ENCODE measurements at places on chromosomes 11 and 22.

- no peak for DNase-seq
These were observed 43.2 kb downstream of the KIAA1671 start for GRCh38 chr22:24995649-24996180.

DNA sequence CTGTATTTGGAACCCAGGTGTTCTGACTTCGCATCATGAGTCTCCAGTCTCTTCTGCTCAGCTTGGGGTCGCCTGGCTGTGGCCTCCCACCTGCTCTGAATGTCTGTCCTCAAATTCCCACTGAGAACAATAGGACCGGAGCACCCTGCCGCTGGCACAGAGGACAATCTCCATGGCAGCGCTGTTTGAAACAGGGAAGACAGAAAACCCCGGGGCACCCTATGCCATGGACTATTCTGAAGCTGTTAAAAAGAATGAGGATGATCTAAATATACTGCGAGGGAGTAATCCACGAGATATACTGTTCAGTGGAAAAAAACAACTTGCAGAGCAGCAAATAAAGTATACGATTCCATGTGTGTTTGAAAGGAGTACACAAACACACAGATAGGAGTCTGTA is 415.6 kb upstream of the NARS2 start:
- no peak for DNase-seq

- DNase-seq, result no peak
These were observed 402.3 kb downstream of the TBC1D22A start for GRCh38 chr22:47164514-47165337.

- DNase-seq, result no peak
These were observed 17.3 kb upstream of the DGCR8 start for GRCh38 chr22:20062766-20063083.

GRCh38 chr22:42308892-42309468 is 38.5 kb upstream of the TCF20 start:
- DNase-seq, result no peak

- no peak for DNase-seq
These were observed 108.6 kb downstream of the SCN3B start for GRCh38 chr11:123545726-123546270.

- no peak for DNase-seq
These were observed 5.4 kb upstream of the MTMR3 start for GRCh38 chr22:29877620-29878019.

GRCh38 chr11:129443276-129443675 is 67.6 kb downstream of the BARX2 start:
- DNase-seq, result no peak

- no peak for DNase-seq
These were observed 129.5 kb upstream of the SESN3 start for GRCh38 chr11:95360377-95361075.

GRCh38 chr11:115345361-115345760 is 158.9 kb downstream of the CADM1 start:
- no peak for DNase-seq

DNA sequence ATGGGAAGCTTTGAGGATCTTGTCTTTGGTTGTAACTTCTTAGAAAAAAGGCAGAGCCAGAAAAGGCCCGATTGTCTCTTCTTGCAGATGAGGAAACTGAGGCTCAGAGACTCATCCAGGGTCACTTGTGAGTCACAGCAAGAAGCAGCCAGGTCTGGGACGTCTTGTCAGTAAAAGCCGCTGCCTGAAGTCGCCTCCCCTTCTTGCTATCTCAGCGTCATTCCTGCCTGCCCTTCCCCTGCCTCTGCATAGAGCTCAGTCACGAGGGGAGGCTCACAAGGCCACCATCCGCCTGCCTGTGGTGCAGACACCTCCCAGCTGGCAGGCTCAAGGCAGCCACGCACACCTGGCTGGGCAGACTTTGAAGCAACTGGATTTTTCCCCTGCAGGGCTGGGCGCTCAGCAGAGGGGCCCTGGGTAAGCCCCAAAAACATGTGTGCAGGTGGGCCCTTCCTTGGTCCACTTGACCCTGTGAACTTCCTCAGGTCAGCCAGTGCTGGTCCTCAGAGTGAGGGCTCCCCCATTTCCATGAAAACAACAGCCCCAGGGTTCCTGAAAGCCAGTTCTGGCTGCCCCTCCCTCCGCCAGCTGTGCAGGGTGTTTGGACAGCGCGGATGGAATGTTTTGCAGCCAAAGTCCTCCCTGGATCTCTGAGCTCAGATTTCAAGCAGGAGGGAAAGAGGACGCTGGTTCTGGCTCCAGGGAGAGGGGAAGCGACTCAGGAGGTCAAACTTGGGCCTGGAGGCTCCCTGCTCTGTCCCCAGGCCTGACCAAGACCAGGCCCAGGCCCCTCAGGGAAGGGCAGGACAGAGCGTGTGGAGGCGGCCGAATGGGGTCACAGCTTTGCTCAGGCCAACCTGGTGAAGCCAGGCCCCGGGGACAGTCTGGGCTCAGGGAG is 6.0 kb upstream of the RAB3IL1 start:
- DNase-seq, result peak; percentile 90

Measured in right atrium auricular region (tissue), 2 donors.